ENCODE measurements at places on chromosomes 5 and 9.

- DNase-seq: no peak
These were observed 310.3 kb downstream of the TRIM36 start for GRCh38 chr5:114859438-114859735.

DNA sequence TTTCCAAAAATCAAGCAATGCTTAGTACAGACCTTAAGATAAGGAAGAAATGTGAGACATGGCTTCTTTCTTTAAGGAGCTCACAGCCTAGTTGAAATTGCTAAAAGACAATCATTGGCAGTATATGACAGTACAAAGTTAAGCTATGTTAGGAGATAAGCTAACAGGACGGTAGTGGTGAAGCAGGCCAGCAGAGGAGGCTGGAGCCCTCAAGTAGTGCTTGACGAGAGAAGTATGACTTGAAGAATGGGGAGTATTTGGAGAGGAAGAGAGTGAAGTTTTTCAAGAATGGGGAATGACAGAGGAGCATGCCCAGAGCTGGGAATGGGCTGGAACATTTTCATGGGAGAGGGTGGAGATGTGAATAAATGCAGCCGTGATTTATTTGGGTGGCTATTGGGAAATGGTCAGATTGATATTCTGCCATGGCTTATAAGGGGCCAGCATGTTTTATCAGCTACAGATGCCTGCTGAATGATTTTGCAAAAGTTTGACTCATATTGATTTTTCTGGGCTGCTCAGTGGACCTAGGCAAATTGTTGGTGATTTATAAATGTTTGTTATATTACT lies 43.7 kb downstream of the LURAP1L start:
- no peak for DNase-seq

GRCh38 chr5:72427488-72428437 lies 79.4 kb downstream of the ZNF366 start:
- DNase-seq: no peak

- no peak for DNase-seq
These were observed 208.0 kb downstream of the KCTD16 start for GRCh38 chr5:144378681-144379080.

DNA sequence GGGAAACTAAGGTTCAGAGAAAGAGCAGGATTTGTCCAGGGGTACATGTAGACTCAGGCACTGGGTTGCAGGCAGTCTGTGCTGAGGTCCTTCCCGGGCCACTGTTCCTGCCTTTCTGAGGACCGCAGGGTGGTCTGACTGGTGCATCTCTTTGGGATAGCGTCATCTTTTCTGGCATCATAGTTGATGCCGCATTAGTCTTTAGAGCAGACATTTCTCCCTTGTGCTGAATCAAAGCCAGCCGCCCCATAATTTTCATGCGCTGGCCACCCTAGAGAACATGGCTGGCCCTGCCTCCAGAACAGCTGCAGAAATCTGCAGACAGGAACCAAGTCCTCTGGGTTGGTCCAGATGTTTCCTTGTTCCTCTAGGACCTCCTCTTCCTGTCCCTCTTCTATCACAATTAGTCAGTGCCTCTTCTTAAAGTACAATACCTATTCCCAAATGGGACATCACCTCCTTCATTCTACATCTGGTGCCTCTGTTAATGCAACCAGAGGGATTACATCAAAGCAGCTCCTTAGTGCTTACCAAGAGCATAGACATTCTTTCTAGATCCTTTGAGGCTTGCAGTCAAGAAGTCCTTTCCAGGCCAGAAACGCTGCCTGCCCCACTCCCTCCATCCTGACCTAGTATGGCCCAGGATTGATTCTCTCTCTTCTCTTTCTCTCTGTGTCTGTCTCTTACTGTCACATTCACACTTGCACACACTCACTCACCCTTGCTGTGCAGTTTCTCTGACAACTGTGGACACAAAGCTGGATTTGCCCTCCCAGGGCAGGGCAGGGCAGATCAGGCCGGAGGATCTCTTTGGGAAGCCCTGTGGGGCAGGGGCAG lies 42.0 kb upstream of the ORM1 start:
- no peak for DNase-seq

GRCh38 chr9:128055344-128056040 lies 11.6 kb downstream of the NAIF1 start:
- peak; percentile 70 for DNase-seq

- DNase-seq: no peak
These were observed 36.1 kb downstream of the PRRX2 start for GRCh38 chr9:129701549-129701948.

DNA sequence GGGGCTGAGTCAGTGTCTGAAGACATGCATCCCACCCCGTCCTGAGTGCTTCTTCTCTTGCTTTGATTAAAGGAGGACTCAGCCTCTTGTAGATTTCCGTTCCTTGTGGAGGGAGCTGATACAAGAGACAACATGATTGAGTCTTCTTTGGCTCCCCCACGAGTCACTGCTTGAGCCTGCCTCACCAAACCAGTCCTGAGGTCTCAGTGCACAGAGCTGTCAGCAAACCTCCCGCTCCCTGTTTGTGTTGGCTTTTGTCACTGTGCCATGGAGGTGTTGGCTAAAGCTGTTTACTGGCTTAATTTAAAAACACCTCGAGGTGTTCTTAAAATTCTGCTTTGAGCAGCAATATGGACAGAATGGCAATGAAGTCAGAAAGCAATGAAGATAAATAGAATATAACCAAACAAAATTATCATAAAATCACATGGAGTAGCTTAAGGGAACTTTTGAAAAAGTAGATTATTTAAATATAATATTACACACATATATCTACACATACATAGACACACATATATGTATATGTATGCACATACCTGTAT lies 234.1 kb upstream of the ANKRD55 start:
- no peak for DNase-seq

GRCh38 chr9:86134361-86134760 lies 35.0 kb upstream of the GOLM1 start:
- no peak for DNase-seq
